ENCODE measurements at places on chromosomes 2 and 18.

DNA sequence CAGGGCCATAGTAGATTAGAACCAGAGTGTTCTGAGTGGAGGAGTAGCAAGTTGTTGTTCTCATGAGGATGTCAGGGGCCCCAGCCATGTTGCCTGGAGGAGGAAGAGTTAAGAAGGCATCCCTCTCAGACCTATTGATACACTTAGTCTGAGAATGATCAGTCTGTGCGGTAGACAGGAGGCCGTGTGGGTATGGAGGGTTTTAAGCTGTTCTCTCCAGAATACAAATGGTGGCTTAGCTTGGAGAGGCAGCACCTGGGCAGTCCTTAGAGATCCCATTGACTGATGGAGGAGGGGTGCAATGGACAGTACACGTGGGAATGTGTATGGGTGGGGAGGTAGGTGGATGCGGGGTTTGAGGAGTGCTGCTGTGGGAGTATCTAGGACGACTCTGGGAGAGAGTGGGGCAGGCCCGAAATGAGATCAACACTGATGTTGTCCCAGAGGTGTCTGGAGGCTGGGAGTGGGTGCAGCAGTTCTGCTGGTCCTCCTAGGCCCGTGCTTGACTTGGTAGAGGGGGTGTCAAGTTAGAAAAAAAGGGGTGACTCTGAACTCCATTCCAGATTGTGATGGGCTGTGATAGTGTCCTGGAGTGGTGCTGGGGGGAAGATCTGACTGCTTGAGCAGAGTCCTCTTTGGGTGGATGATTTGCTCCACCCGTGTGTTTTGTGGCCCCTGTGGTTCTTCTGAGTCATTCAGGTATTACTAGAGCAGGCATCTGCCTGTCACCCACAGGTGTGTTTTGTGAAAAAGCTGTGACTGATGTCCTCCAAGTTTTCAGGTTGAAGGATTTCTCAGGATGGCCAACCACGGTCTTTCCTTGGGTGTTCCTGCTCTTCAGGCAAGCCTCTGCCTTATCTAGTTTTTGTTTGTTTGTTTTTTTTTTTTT, 44.7 kb downstream of the C2orf42 start:
- DNase-seq: no peak

GRCh38 chr18:62588217-62588616, 65.4 kb downstream of the ZCCHC2 start:
- no peak for DNase-seq

DNA sequence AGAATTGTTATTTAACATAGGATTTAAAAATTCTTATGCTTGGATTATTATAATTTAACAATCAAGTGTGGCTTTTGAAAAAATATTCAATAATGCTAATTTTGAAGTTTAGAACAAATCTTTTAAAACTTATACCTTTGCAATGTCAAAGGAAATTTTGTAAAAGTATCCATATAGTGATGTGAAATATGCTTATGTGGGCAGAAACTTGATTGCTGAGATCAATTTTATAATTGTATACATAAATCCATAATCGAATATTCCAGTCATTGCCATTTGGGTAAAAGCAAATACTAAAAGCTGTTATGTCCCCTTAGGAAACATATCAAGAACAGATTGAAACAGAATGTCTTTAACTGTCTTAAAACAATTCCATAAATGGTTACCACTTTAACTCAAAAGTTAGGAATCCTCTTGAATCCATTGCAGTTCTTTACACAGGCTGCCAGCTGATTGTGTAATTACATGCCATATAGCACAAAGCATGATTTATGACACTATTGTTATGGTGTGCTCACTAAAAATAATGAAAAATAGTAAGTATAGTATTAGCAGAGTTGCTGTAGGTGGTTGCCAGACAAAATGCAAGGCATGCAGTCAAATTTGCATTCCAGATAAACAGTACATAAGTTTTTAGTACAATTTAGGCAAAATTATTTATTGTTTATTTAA, 24.2 kb downstream of the PLCL1 start:
- peak; percentile 11 for DNase-seq

DNA sequence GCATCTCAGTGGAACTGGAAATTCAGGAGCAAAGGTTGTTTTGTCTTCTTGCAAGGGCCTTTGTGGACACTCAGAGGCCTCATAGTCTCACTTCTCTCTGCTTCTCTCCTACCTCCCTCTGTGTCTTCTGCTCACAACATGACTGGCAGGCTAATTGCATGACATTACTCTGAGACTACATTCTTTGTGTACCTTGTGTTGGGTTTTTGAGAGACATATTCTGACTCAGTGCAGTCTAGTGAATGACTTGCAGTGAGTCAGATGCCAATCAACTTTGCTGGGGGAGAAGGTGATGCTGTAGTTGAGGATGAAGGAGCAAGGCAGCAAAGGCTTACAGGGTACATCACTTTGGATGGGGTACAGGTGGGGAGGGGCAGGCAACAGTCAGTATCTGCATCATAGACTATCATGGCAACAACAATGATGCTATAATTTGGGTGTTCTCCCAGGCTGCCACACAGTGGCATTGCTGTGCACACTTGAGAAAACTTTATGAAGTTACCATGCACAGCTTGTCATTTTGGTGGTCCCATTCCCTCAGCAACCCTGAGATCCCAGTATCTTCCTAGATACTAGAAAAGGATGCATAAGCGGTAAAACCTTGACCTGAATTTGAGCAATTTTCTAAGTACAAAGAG, 69.3 kb upstream of the SLC16A14 start:
- DNase-seq: no peak

- DNase-seq: peak; percentile 86
Observed at GRCh38 chr2:36455788-36456187, 100.2 kb downstream of the CRIM1 start.
